ENCODE measurements at places on chromosomes 3 and 15.

GRCh38 chr15:35095941-35096340 is 10.8 kb upstream of the NANOGP8 start:
- DNase-seq, result no peak

- DNase-seq, result no peak
Observed at GRCh38 chr3:178762385-178762784, 226.1 kb downstream of the KCNMB2 start.

- no peak for DNase-seq
Observed at GRCh38 chr15:73678498-73678897, 5.7 kb upstream of the CD276 start.

DNA sequence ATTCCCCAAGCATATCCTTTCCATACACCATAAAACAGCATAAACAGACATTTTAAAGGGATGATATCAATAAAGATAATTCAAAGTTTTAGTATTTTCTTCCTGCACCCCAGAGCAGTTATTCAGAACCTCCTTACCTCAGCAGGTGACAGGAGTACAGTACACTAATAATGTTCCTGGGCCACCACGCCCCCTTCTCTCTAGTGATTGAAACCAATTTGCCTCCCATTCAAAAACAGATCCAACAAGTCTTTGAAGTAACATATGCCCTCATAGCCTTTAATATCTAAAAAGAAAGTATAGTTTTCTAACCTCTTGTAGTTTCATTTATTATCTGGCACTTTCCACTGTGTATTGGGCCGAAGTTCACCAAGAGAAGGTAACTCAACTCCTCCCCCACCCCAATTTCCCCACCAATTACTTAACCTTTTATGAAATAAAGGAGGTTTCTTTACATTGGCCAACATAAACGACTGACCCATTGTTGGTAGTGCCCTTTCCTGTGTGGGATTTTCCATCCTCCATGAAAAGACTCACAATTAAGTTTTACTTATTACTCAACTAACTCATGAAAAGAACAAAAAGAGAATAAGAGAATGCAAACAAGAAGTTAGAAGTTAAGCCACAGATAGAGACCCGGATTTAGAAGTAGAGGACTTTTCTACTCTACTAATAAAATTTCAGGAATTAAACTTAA is 5.0 kb upstream of the ATP8B4 start:
- no peak for DNase-seq

DNA sequence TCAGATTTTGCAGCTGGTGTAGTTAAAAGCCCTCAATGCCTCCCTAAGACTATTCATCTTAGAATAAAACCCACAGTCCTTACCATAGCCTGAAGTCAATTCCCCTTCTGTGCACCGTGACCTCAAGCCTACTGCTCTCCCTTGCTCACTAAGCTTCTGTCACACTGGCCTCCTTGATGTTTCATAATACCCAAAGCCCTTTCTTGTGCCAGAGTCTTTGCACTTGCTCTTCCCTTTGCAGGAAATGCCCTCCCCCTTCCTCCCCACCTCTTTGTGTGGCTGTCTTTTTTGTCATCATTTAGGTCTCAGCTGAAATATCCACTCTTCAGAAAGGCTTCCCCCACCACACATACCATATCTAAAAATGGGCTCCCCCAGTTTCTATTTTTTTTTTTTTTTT is 4.2 kb upstream of the PLEKHO2 start:
- DNase-seq, result peak; percentile 68

GRCh38 chr3:9257092-9257491 is 7.6 kb upstream of the SRGAP3 start:
- DNase-seq, result no peak

GRCh38 chr15:29632671-29633406 is 189.4 kb downstream of the TJP1 start:
- DNase-seq, result no peak

GRCh38 chr3:4888913-4889846 is 90.1 kb upstream of the BHLHE40 start:
- DNase-seq, result peak; percentile 42

GRCh38 chr3:136023264-136023978 is 57.9 kb downstream of the PPP2R3A start:
- no peak for DNase-seq

DNA sequence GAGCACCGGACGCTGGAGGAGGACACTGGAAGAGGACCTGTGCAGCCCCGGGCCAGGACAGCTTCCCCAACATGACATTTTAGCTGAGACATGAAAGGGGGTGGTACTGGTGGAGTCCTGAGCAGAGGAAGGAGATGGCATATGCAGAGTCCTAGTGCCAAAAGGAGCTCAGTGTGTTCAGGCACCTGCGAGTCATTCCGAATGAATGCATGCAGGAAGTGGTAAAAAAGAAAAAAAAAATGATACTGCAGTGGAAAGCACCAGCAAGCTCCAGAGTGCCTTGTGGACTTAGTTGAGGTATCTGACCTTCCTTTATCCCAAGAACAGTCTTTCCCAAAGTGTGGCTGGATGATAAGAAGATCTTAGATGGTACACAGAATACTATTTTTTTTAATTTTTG is 6.6 kb upstream of the ZNF148 start:
- DNase-seq, result peak; percentile 37

DNA sequence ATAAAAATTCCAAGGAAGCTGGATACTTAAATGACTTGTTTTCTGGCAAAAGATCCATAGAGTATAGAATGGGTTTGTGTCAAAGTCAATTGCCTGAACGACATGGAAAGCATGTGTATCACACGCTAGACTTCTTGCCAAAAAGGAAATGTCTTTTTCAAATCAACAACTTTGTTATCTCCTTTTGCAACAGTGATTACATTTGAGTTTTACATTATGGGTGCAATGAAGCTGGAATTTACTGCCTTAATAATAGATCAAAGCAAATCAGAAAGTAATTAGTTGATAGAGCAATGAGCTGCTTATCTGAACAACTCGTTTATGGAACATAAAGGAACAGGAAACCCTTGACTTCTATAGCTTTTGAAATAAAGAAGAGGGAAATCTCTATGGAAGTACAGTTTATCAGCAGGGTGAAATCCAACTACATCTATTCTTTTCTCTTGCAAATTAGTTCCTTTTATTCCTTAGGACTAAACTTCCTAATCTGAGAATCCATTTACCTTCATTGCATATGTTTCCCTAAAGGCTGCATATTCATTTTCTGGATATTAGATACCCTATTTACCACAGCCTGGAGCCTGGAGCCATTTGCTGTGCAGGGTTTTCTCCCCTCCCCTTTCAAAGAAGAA is 415.1 kb upstream of the NECTIN3 start:
- no peak for DNase-seq

- no peak for DNase-seq
Observed at GRCh38 chr3:30646181-30646876, 39.9 kb downstream of the TGFBR2 start.

- DNase-seq, result no peak
Observed at GRCh38 chr3:38640661-38641452, 8.6 kb downstream of the SCN5A start.

DNA sequence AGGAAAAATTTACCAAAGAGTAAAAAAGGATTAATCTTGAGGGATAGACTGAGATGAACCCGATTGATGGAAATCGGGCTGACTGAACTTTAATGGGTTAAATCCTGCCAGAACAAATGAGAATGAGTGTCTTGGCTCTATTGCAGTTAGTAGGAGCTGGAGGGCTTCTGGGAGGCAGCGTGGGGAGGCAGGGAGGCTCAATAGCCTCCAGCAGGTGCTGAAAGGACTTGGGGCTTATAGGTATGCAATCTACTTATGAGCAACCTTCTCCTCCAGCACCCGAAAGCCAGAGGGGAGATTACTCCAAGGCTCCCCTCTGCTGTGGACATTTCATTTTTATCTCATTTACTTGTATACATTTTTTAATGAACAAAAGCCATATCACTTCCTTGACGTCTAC is 1.0 kb upstream of the CRYBG3 start:
- DNase-seq, result no peak

- no peak for DNase-seq
Observed at GRCh38 chr3:112956351-112956750, 18.6 kb downstream of the CD200R1 start.

GRCh38 chr3:42665050-42665878 is 11.8 kb downstream of the ZBTB47 start:
- no peak for DNase-seq

- no peak for DNase-seq
Observed at GRCh38 chr3:188822411-188822810, 349.4 kb upstream of the TPRG1 start.

DNA sequence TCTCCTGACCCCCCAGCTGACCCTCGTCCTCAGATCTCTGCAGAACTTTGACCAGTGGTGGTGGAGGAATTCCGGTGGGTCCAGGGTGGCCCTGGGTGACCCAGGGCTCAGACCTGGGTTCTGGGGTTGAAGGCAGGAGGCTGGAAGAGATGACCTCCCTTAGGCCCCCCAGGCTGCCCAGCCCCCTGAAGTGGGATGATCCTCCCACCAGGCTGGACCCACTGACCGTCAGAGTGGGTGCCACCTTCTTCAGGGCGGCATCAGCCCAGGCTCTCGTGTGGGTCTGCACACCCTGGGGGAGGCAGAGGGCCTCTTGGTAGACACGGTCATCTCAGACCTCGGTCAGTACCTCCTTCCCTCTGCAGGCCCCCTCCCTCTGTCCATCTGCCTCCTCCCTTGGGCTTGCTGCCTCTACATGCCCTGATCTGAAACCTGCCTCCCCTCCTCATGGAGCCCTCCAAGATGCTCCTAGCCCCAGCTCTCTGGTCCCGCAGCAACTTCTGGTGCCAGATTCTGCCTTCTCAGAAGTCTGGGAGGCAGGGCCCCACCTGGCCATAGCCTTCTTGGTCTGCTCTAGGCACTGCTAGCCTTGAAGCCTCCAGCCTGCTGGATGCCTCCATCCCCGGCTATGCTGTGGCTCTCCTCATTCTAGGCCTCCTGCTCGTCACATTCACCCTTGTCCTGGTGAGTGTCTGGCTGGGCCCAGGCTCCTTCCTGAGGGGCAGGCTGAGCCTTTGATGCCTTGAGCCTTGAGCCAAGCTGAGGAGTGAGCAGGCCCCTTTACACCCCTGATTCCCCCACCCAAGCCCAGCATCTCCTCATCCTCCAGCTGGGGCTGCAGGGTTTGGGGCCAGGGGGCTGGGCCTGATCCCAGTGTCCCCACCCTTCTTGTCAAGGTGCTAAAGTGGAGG is 49.1 kb upstream of the CSPG4 start:
- DNase-seq, result no peak

DNA sequence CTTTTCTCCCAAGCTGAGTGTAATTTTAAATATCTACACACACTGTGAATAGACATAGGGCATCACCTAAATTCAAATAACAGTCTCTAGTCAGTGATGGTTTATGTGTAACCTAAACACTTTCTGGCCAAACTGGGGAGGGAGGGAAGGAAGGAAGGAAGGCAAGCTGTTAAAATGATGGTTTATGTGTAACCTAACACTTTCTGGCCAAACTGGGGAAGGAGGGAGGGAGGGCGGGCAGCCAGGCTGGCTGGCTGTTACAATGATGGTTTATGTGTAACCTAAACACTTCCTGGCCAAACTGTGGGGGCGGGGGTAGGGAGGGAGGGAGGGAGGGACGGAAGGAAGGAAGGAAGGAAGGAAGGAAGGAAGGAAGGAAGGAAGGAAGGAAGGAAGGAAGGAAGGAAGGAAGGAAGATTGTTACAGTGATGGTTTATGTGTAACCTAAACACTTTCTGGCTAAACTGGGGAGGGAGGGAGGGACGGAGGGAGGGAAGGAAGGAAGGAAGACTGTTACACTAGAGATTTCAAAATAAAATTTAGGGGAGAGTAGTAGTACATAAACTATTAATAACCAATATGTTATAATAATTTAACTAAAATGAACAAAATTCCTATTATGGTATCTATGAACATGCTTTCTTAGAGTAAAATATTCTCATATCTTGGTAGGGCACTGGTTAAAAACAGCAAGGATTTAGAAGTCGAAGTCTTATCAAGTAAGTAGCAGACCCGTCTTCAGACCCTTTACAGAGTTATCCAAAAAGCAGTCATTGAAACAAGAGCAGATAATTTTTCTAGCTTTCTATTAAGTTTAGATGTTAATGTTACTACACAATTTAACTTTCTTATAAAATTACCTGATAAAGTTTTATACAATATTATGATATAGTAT is 148.1 kb downstream of the LMLN start:
- no peak for DNase-seq

GRCh38 chr3:135218304-135218703 is 423.2 kb downstream of the EPHB1 start:
- no peak for DNase-seq

DNA sequence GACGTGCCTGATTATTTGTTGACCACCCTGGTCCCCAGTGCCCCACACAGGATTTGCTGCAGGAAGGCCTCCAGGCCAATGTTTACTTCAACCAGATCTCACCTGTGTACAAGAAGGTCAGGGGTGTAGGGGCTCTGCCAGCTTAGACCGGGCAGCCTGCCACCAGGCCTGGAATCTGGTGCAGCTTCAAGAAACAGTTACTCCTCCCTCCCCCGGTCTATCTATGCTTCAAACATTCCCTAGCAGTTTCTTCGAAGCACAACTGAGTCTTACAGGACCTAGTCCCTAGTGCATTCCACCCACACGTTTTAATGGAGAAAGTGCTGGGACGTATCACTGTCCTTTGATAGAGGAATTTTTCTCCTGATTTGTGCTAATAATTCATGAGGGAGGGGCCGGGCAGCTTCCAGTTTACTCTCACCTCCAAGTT is 8.0 kb downstream of the SH3BP5 start:
- no peak for DNase-seq

- DNase-seq, result peak; percentile 63
Observed at GRCh38 chr3:53109190-53109589, 21.0 kb downstream of the RFT1 start.

DNA sequence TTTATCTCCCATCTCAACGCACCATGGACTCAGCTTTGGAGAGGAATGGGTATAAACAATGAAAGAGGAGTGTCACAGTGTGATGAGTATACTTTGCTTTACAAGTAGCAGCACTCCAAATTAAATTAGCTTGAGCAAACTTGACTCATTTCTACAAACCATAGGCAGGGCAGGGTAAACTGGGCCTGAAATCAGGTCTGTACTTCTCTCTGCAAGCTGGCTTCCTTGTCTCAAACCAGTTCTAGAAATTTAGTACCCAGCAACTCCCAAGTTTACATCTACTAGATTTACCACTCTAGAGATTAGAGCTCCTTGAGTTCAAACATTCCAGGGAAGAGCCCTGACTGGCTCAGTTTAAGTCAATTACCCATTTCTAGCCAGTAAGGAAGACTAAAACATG is 37.4 kb upstream of the NEO1 start:
- DNase-seq, result no peak

- no peak for DNase-seq
Observed at GRCh38 chr3:188253123-188253793, 99.3 kb downstream of the LPP start.

DNA sequence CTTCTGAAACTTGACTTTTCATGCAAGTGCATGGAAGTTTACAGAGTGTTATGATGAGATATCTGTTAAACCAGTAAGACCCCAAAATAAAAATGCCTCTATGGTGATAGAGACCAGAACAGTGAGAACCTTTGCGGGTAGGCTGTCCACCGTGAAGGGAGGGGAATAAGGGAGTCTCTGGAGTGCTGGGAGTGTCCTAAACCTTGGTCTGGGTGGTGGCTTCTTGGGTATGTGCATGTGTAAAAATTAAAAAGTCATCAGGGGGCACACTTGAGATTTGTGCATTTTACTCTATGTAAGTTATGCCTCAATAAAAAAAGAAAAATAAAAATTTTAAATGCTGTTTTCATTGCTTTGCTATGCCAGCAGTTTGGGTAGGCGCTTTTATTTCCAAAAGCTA is 38.2 kb upstream of the BNC1 start:
- DNase-seq, result no peak
